ENCODE measurements at places on chromosomes 16 and 17. TPM values are rescaled to one million over a fixed set of nuclear protein-coding genes. Genes with fewer than 3 reads are reported as not detected.

The TK2 gene
- 13.6 TPM for total RNA-seq

The CMTM2 gene
- total RNA-seq, result not detected

The CLDN6 gene
- 0.27 TPM for total RNA-seq

The KRTAP4-1 gene
- not detected for total RNA-seq

The PIRT gene
- total RNA-seq, result not detected

The HID1 gene
- total RNA-seq, result not detected

The VTN gene
- total RNA-seq, result not detected

The WFDC1 gene
- total RNA-seq, result 0.52 TPM

The CARHSP1 gene
- 199 TPM for total RNA-seq

The IGF2BP1 gene
- total RNA-seq, result 1.6 TPM

The CLCN7 gene
- 84.0 TPM for total RNA-seq

The TRPV3 gene
- 1.4 TPM for total RNA-seq

The PMFBP1 gene
- 0.30 TPM for total RNA-seq

The IL21R gene
- total RNA-seq, result 0.15 TPM

The TLCD2 gene
- 0.32 TPM for total RNA-seq

The CA7 gene
- total RNA-seq, result not detected

The KRTAP4-5 gene
- total RNA-seq, result not detected

The TENT4B gene
- 10.6 TPM for total RNA-seq

The C1QTNF8 gene
- not detected for total RNA-seq

The CTRB2 gene
- total RNA-seq, result not detected

The NTHL1 gene
- total RNA-seq, result 35.6 TPM

The LPO gene
- total RNA-seq, result not detected

The CCDC144A gene
- 0.42 TPM for total RNA-seq

The P3H4 gene
- 51.6 TPM for total RNA-seq

The OSGIN1 gene
- total RNA-seq, result 3.6 TPM

The ALDH3A1 gene
- not detected for total RNA-seq
